ENCODE measurements at places on chromosomes 5 and 9.

GRCh38 chr5:3341446-3342240, 254.0 kb upstream of the IRX1 start:
- no peak for DNase-seq

DNA sequence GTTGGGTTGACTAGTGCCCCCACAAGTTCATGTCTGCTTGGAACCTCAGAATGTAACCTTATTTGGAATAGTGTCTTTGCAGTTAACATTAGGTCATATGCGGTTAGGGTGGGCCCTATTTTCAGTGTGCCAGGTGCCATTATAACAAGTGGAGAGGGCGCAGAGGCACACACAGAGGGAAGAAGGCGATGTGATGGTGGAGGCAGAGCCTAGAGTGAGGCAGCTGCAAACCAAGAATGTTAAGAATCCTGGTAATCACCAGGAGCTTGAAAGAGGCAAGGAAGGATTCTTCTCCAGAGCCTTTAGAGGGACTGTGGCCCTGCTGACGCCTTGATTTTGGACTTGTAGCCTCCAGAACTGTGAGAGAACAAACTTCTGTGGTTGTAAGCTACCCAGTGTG, 10.9 kb downstream of the GPR107 start:
- peak; percentile 8 for DNase-seq

GRCh38 chr9:77421506-77422265, 226.4 kb downstream of the GNA14 start:
- DNase-seq = peak; percentile 61

- no peak for DNase-seq
These were observed 121.1 kb downstream of the NUDT12 start for GRCh38 chr5:103441523-103441922.

GRCh38 chr5:72394688-72395087, 74.5 kb downstream of the PTCD2 start:
- no peak for DNase-seq

DNA sequence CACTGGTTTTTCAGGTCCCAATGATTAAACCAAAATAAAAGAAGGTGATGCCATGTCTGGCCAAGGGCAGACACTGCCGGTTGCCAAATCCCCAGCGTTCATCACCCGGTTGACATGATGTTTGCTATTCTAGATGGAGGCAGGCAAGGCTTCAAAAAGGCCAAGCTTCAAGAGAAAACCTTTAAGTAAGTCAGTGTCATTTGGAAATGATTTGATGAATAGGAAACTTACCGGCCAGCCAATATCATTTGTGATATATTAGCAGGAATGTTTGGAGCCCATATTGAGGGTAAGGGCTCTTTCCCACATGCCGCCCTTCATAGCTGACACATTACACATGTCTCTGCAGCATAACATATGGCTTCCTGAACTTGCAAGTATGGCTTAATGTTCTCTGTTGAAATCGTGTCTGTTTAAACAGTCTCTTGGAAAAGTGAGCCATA, 89.5 kb upstream of the TTC23L start:
- peak; percentile 77 for DNase-seq
